ENCODE measurements at places on chromosomes 3 and 15.
A peak's percentile ranks its signal among the peaks of the same experiment; 100 is the strongest.

GRCh38 chr15:63476229-63476632 lies 28.2 kb upstream of the USP3 start:
- DNase-seq: no peak

- DNase-seq: peak; percentile 54
These were observed at the start of gene DIS3L for GRCh38 chr15:66293419-66294156. Gene DIS3L (plus strand): TSS chr15:66293568. CDS start chr15:66293597, 29 bp downstream.

DNA sequence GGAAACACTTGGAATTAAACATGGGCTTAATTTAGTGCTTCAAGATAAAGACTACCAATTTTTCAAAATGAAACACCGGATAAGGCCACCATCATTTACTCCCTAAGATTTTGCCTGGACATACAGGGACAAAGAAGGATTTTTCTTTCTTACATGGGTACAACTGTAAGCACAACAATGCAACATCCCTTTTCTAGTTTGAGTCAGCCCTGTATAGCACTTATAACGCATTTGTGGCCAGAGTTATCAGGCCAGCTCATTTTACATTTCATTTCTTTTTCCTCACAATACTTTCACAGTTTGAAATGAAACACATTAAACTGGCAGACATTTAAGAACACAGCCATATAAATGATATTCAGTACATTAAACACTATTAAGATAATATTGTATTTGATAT lies 9.8 kb upstream of the SUCNR1 start:
- no peak for DNase-seq

DNA sequence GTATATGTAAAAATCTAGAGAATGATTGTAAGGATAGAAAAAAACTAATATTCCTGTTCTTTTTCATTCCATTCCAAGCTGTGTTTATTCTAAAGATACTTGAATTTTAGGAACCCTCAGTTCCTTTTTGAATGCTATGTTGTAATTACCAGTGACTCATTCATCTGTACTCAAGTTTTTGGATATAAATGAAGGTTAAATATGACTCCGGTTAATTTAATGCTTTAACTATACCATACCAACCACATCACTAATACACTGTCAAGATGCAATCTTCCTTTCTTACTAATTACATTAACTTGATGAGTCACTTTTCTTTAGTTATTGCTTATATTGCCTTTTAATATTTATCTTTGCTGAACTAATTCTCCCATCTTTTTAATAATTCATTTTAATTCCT lies 68.8 kb upstream of the ZNF148 start:
- no peak for DNase-seq

DNA sequence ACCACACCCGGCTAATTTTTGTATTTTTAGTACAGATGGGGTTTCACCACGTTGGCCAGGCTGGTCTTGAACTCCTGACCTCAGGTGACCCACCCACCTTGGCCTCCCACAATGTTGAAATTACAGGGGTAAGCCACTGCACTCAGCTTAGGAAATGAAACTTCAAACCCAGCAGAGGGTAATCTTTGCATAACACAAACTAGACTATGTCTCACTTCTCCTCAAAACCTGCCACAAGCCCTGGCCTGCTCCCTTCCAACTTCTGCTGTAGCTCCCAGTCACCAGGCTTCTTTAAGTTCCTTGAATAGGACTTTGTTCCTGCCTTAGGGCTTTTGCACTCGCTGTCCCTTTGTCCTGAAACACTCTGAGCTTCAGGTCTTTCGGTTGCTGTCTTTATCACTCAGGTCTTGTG lies 39.2 kb upstream of the SEMA4B start:
- DNase-seq: no peak
